ENCODE measurements at places on chromosomes 1 and 21. TPM values are rescaled to one million over a fixed set of nuclear protein-coding genes. Genes with fewer than 3 reads are reported as not detected.

The SFN gene
- 2.3 TPM for total RNA-seq

The CHIA gene
- not detected for total RNA-seq

The FCRL6 gene
- total RNA-seq: not detected

The CYP4Z1 gene
- not detected for total RNA-seq

The TMEM50A gene
- 176 TPM for total RNA-seq

The TENT5C gene
- total RNA-seq: 2.2 TPM

The SPRR1B gene
- total RNA-seq: not detected

The HES4 gene
- total RNA-seq: 1.9 TPM

The KPRP gene
- total RNA-seq: not detected

The TTLL7 gene
- total RNA-seq: 3.2 TPM

The ASH1L gene
- total RNA-seq: 18.9 TPM

The KIF17 gene
- 0.82 TPM for total RNA-seq

The LY9 gene
- not detected for total RNA-seq

The LHX8 gene
- total RNA-seq: 0.59 TPM

The CA6 gene
- not detected for total RNA-seq

The GBP4 gene
- total RNA-seq: 0.12 TPM

The TDRD5 gene
- total RNA-seq: not detected

The LCE2C gene
- total RNA-seq: not detected

The DSTYK gene
- 19.3 TPM for total RNA-seq

The HSD11B1 gene
- total RNA-seq: 0.45 TPM

The DYNLT4 gene
- total RNA-seq: 0.45 TPM

The CYP2J2 gene
- total RNA-seq: not detected

Measured in smooth muscle cell of the coronary artery (primary cell).